Psoas muscle (tissue), 8 donors: ENCODE measurements at places on chromosomes 7 and 10. TPM values are rescaled to one million over a fixed set of nuclear protein-coding genes. Genes with fewer than 3 reads are reported as not detected.

GRCh38 chr7:78605119-78605518, 806.5 kb downstream of the PHTF2 start:
- no peak for DNase-seq

DNA sequence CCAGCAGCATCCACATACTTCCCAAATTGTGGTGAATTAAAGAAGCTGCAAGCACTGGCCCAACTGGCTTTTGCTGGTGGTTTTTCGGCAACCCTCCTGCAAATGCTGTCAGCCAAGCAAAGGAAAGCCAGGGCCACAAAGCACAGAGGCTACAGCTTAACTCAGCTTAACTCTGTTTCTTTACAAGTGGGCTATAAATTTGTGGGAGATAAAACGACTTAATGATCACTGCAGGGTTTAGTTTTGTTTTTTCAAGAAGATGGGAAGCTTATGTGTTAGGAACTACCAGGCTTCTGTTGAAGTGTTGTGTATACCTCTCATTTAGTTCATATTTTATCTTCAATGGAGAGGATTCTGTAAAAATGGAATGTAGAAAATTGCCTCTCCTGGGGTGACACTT, 110.6 kb downstream of the TACC2 start:
- DNase-seq = no peak

- no peak for DNase-seq
Measured at GRCh38 chr10:70124415-70124814, 8.2 kb downstream of the AIFM2 start.

GRCh38 chr10:131237991-131238651, 73.4 kb downstream of the TCERG1L start:
- no peak for DNase-seq

- no peak for DNase-seq
Measured at GRCh38 chr7:139999516-139999915, 63.2 kb downstream of the PARP12 start.

DNA sequence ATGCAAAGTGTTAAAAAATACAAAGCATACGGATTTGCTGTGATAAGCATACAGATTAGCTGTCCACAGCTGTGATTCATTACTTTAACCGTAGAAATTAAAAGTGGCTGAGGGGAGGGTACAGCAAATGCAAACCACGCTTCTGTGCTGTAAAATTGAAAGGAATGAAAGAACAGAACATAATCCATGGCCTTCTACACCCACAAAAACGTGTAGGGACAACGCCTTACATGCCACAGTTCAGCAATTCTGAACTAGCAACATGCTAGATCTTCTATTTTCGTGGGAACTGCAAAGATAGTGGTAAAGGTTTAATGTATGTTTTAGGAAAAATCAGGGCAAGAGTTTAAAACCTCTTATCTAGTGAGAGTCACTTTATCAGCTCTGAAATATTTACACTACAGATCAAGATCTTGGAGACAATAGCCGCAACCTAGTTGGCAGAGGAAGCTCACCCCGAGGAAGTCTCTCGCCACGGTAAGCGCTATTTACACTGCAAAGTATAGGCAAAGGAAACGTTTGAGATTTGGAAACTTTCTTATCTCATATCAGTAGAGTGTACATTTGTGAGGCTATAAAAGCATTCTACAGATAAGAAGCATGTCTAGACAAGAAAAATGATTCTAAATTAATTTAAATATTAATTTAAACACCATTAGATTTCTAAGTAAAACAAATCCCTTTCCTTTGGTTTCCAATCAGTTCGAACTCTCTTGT, 193.6 kb downstream of the MLLT10 start:
- DNase-seq = no peak

The ADCYAP1R1 gene
- 1.3 TPM for total RNA-seq

DNA sequence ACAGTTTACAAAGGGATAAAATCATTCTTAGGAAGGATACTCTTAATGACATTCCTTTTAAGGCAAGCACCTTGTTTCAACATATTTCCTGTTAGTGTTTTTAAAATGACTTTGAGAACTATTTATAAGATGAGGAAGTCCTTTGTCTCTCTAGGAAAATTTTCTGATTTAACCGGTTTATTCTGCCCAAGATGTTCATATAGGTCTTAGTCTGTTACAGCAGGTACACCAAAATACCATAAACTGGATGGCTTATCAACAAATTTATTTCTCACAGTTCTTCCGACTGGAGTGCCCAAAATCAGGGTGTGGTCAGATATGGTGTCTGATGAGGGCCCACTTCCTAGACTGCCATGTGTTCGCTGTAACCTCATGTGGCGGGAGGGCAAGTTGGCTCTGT, 77.9 kb downstream of the GSAP start:
- no peak for DNase-seq
